ENCODE measurements at places on chromosomes 16 and 17.

DNA sequence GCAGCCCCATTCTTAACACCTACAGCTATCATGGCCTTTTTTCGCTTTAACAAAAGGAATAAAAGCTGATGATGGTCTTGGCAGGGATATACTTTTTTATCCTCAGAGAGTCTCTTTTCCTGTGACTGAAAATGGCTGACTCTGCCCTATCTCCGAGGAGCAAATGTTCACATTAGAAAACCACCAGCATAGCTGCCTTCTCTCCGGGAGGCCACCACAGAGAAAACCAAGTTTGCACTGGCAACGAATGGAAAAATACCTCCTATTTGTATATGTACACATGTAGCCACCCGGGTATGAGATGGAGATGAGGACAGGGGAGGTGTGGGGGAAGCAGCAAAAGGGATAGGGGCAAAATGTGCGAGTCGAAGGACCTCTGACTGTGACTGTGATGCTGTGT lies 88.2 kb downstream of the STX8 start:
- DNase-seq = no peak

DNA sequence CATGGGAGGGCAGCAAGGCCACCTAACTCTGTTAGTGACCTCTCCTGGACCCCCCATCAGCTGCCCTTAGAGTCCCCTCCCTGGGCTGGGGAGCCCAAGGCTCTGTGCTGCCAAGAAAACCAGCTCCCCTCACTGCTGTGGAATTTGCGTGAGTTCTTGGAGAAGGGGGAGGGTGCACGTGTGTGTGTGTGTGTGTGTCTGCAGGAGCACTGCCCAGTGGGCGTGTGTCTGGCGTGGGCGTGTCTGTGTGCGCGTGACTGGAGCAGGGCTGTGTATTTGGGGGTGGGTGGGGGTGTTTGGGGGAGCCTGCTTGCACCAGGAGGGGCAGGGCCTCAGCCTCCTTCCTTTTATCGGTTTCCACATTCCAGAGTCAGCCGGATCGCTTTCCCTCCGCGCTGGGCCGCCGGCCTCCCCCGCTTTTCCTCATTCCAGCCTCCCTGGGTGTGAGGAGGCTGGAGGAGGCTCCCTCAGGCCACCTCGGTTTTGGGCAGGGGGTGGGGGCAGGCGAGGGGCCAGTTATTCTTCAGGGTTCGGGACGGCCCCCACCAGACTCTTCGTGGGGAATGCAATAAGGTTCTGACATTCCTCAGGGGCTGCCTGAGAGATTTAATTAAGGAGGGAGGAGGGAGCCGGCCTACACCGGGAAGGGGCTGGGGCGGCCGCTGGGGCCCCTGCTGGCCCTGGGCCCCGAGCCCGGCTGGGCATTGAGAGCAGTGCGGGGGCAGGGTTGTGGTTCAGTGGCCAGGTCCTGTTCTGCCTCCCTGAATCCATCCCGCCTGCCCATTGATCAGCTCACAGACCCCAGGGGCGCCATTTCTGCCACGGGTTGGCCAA lies 2.5 kb downstream of the VASN start:
- DNase-seq = peak; percentile 95

DNA sequence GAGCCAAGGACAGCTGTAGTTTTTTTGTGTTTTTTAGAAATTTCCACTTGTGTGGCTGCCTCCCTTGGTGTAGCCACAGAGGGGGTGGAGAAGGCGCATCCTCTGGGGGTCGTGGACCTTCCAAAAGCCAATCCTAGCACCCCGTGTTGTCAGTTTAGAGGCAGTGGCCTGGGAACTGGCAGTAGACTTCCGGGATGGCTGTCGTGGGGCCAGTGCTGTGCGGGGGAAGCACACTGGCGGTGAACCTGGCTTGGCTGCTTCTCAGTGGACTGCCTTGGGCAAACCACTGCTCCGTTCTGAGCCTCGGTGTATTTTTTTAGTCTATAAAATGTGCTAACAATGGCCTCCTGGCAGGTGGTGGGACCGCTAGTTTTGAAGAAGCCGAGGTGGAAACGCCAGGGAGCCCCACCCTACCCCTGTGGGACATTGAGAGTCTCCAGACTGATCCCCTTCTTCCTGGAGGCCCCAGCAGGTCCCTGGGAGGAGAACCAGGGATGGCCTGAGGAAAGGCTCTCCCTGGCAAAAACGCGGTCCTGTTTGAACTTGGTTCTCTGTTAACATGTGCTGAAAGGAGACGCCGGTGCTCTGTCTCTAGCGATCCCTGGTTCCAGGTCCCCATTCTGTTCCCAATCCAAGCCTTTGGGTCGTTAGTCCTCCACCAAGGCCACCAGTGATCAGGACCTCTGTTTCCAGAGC lies 125.7 kb downstream of the CMIP start:
- DNase-seq = no peak

- no peak for DNase-seq
These were observed 111.7 kb downstream of the TANGO6 start for GRCh38 chr16:68954911-68955635.

GRCh38 chr16:11583889-11584565 lies 2.7 kb downstream of the LITAF start:
- DNase-seq = no peak

GRCh38 chr17:44002141-44002848 lies 2.1 kb upstream of the NAGS start:
- peak; percentile 42 for DNase-seq

DNA sequence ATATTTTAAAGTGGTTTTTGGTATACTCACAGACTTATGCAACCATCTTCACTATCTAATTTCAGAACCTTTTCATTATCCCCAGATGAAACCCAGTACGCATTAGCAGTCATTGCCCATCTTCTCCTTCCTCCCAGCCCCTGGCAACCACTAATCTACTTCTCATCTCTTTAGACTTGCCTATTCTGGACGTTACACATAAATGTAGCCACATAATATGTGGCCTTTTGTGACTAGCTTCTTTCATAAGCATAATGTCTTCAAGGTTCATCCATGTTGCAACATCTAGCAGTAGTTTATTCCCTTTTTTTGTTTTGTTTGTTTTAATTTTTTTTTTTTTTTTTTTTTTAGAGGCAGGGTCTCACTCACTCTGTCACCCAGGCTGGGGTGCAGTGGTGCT lies 28.5 kb upstream of the C17orf107 start:
- no peak for DNase-seq

DNA sequence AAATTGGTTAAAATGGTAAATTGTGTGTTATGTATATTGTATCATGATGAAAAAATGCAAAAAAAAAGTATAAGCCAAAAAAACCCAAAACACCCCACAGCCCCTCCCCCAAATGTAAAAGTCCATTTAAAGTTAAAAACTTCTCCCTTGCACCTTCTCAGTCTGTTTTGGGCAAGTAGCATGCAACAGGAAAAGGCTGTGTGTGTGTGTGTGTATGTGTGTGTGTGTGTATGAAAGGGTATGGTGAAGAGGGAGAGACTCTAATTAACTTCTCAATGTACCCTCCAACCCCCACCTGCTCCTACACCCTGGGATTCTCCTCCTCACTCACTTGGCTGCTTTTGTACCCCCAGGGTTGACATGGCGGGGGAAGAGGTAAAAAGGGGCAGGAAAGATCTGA lies 9.2 kb upstream of the GGT6 start:
- no peak for DNase-seq

Data from AG04449 (cell line).